ENCODE measurements at places on chromosomes 11 and 22. TPM values are rescaled to one million over a fixed set of nuclear protein-coding genes. Genes with fewer than 3 reads are reported as not detected.

The MS4A15 gene
- total RNA-seq = not detected

The CHADL gene
- total RNA-seq = 0.61 TPM

The OR10S1 gene
- total RNA-seq = not detected

DNA sequence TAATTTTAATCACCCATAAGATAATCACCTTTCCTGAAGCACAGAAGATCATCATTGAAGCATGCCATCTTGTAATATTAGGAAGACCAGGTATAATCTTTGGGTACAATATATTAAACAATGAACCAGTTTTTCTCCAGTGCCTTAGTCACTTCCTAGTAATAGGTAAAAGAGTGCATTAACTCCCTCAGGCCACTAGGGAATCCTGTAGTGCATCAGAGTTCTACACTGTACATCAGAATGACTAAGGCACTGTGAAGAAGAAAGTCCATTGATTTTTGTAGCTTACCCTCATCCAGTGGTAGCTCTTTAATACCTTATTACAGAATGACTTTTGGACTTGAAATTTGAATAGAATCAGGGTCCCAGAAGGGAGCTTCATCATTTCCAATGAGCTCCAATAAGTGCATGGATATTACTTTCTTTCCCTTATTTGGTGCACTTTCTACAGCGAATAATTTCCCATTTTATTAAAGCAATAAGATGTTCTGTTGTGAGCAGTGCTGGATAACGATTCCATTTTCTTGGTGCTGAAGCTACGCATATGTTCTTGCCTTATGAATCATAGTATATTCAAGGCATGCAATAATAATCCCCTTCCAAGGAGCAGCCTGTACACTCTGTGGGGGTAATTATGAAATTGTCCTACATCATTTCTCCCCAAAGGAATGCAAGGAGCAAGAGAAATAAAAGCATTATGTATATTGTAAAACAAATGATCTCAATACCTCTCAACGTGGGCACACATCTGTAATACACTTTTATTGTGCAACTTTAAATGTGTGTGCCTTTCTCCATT, 4.7 kb downstream of the C11orf87 start:
- H3K4me1 ChIP-seq = peaks cover 10% of the 10 kb centered on the region
- H3K36me3 ChIP-seq = no peaks in the 10 kb centered on the region
- H3K27ac ChIP-seq = no peak overlapping the region
- no peak overlapping the region for H3K4me3 ChIP-seq
- no peak for DNase-seq

- H3K36me3 ChIP-seq = no peaks in the 10 kb centered on the region
- no peaks in the 10 kb centered on the region for H3K27me3 ChIP-seq
- H3K4me1 ChIP-seq = no peaks in the 10 kb centered on the region
- H3K27ac ChIP-seq = no peak overlapping the region
These were observed 2245.0 kb upstream of the RAG2 start for GRCh38 chr11:38842991-38843390.

DNA sequence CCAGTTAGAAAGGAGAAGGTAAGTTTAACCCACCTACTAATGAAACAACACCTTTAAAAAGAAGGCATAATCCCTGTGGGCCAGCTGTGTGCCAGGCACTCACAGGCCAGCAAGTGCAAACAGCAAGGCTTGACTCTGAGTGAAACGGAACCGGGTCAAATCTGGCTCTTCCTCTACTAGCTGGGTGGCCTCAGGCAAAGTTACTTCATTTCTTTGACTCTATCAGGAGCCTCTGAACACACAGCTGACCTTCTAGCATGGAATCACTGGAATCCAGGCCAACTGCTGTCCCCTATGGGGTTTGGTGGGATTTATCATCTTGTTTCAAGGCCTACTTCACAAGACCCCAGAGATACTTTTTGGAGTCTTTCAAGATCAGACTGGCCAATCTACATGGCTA, 3.3 kb downstream of the RAB38 start:
- H3K4me1 ChIP-seq = peaks cover 20% of the 10 kb centered on the region
- H3K36me3 ChIP-seq = no peaks in the 10 kb centered on the region
- H3K27ac ChIP-seq = no peak overlapping the region
- H3K27me3 ChIP-seq = peaks cover 10% of the 10 kb centered on the region

GRCh38 chr22:41479671-41480396, 10.9 kb downstream of the ACO2 start:
- H3K4me1 ChIP-seq = peaks cover 29% of the 10 kb centered on the region
- H3K4me3 ChIP-seq = peak overlapping the region; percentile 73
- no peaks in the 10 kb centered on the region for H3K27me3 ChIP-seq

Measured in neural crest cell (in vitro differentiated cells).